Cerebellum (tissue), 4 donors: ENCODE measurements at places on chromosomes 2 and 18. TPM values are rescaled to one million over a fixed set of nuclear protein-coding genes. Genes with fewer than 3 reads are reported as not detected.

- DNase-seq, result no peak
Measured at GRCh38 chr2:11636593-11637295, 33.3 kb downstream of the NTSR2 start.

DNA sequence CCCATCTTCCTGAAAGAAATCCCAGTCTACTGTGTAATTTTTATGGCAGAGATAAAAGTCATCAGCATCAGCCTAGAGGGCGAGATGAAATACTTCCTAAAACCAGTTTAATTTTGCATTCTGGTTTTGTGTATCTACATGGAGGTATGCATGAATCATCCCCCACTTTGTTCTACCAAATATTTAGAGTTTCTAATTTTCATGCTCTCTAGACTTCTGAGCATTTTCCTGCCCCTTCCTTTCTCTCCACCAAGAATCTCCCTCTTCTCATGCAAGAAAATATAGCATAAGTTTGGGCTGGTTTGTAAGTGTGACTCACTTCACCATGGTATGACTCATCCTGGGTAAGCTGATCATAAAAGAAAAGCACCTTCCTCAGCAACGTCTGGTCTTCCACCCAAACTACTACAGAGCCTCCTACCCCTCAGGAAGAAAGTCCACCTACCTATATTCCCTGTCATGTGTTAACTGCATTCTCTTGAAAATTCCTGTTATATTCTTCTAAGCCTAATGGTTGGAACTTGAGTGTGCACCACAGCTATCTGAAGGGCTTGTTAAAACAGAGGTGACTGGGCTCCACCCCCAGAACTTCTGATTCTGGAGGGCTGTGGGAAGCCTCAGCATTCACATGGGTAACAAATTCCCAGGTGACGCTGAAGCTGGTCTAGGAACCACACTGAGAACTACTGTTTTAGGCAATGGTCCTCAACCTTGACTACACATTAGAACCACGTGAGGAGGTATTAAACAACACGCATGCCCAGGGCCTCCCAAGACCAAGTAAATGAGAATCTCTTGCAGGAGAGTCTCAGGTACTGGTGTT lies 37.4 kb upstream of the RAPGEF4 start:
- no peak for DNase-seq

DNA sequence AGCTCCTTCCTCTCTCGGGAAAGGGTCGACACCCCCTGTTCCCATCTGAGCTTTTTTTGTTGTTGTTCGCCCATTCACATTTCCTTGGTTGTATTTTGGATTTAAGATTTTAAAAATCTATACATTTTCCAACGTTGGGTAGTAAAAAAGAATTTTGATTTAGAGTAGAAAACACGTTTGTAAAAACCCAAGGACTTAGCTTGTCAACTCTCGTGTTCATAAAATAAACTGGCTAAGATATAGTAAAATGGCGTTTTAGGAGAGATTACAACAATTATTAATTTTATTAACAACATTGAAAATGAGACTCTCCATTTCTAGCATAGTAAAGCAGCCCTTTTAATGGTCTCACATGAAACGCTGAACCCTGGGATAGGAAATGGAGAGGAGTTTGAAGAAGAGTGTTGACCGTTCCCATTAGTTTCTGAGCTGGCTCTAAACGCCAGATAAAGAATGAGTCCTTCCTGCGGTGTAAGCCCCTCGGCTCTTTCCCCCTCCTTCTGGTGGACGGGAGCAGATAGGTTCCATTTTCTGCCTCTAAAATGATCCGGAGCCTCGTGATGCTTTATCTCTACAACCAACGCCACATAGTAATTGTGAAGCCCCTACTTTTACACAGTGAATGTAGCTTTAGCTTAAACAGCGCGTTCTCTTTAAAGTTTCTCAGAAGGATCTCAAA lies 24.0 kb upstream of the ZNF516 start:
- DNase-seq, result no peak

DNA sequence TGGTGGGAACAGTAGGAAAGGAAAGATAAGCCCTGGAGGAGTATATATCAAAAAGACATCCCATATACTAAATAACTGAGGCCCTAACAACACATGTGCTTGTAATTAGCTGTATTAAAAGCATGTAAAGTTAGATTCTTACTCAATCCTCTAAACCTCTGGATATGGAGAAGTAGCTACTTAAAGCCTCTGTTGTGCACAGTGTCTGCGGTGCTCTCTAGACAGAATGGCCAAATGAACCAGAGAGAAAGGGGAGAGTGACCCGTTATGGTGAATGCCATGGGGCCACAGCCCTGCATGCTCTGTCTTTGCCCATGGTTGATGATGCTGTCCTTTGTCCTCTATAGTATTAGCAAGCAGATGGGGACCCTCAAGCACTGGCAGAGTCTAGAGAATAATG lies 104.4 kb upstream of the SLC8A1 start:
- no peak for DNase-seq

GRCh38 chr2:164882276-164882675 lies 40.7 kb upstream of the COBLL1 start:
- DNase-seq, result no peak

GRCh38 chr2:46471019-46471583 lies 8.3 kb upstream of the TMEM247 start:
- DNase-seq, result no peak

DNA sequence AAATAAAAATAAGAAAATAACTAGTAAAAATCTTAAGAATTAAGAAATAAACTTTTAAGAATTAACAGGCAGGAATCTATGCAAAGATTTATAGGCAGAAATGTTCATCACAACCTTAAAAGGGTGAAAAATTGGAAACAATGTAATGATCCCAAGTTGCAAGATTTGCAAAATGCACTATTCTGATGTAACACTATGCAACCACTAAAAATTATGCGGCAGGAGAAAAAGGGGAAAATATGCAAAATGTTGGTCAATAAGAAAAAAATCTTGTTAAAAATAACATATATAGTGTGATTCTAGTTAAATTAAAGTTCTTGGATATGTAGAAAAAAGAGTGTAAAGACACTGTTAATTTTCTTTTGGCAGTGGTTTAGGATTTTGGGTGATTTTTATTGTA lies 132.8 kb downstream of the UPP2 start:
- no peak for DNase-seq

DNA sequence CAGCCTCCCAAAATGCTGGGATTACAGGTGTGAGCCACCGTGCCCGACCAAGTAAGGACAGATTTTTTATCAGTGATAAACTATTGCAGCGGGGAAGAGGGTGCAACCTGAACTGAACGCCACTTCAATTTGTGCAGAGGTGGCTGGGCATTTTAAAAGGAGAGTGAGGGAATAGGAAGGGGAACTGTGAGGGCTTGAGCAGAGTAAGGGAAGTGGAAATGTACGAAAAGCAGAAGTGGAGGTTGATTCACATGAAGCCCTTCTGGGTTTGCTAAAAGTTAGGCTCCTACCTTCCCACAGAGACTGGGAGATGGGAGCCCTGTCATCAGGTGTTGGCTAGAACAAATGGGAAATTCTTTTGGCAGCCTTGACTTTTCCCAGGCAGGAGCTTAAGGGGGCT lies 6.1 kb downstream of the STK11IP start:
- no peak for DNase-seq

DNA sequence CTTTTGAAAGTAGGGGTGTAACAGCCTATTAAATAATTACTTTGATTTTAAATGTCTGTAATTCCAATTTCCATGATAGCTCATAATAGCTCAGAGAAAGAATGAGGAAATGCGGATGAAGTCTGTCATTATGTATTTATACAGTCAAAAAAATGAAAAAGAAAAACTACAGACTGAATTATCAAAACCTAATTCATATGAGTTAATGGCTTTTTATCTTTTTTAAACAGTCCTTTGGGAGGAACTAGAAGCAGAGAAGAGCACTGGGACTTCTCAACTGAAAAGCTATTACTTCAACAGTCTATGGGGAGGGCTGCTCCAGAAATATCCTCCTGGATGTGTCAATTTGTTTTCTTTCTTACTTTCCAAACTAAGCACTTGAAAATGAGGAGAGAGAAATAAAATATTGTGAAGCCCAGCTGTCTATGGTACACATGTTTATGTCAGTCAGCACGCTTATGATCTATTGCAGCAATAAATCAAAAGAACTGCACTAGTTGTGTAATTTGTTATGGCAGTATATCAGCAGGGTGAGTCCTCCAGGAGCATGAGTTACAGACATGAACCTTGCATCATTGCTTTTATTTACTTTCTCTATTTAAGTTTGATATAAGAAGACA lies 1550.2 kb downstream of the LRP1B start:
- DNase-seq, result no peak

DNA sequence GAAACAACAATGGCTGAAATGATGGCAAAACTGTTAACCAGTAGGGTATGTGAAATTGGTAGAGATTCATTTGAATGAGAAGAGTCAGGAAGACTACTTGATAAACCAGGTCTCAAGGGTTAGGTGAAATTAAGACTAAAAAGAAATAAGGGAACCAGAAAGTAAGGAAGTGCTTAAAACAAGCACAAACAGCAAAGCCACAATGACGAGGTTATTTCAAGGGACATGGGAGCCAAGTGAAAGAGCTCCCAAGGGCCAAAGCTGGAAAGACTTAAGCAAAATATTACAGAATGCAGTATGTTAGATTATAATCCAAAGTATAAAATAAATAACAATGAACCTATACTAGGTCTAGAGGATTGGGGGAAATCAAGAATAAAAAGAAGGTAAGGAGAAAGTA lies 19.3 kb upstream of the CD302 start:
- DNase-seq, result no peak

DNA sequence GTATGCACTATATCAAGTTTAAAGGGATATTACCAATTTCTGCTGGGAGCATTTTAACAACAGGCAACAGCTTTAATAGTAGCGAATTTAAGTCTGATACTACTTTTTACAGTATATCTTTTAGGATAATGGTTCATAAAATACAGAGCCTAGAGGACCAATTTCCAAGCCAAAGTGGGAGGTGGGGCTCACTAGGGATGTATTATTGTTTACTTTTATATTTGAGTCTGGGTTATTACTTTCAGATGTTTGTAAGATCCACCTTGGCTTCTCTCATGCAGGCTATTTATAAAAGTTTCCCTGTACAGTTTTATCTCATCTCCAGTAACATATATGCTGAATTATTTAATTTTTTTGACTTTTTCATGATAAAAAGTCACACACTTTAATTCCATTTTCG lies 242.0 kb downstream of the CMPK2 start:
- DNase-seq, result no peak

GRCh38 chr2:180990337-180990736 lies 9.9 kb downstream of the UBE2E3 start:
- no peak for DNase-seq

DNA sequence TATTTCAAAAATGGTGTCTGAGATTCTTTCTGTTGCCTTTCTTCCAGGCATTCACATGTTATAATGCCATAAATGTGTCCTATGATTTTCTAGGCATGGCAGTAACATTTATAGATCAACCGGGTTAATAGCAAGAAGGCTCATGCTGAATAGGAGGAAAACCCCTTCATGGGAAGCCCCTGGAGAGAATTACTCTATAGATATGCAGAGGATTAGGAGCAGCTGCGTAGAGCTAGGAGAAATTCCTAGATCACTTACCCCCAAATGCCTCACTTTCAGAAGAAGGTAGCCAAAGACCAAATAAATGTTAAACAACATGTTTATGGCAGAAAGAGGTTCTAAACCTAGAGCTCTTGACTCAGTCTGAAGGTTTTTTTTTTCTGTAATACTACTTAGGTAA lies 153.4 kb upstream of the CTNNA2 start:
- no peak for DNase-seq

DNA sequence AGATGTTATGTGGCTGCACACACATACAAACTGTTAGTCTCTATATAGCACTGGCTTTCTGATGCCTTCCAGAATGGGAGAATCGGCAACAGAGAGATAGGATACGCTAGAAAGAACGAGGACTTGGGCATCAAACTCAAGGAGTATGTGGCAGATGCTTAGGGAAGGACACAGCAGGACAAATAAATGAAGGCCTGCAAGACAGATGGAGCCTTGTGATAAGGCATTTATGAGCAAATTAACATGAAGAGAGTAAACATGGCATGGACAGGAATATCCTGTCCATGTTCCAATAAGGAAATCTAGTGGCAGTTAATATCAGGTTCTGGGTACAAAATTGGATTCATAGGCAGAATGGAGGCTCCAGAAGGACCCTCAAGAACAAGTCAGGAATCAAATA lies 136.9 kb downstream of the SLC4A10 start:
- peak; percentile 2 for DNase-seq

The MAP2 gene
- total RNA-seq, result 502 TPM

The GREB1 gene
- 34.0 TPM for total RNA-seq

The NOL4 gene
- 43.4 TPM for total RNA-seq

The CNGA3 gene
- total RNA-seq, result 3.0 TPM

The VAMP5 gene
- total RNA-seq, result 6.7 TPM

The SLC5A7 gene
- 3.1 TPM for total RNA-seq

The C1QL2 gene
- total RNA-seq, result 0.27 TPM

The KYNU gene
- 0.27 TPM for total RNA-seq
